ENCODE measurements at places on chromosomes 12 and 14. TPM values are rescaled to one million over a fixed set of nuclear protein-coding genes. Genes with fewer than 3 reads are reported as not detected.

Gene TMEM229B
- total RNA-seq: 5.1 TPM

Gene KRT8
- total RNA-seq: 0.41 TPM

Gene WNT1
- total RNA-seq: 1.2 TPM

Gene ANO2
- not detected for total RNA-seq

Gene IFNG-AS1
- total RNA-seq: not detected

Gene CLEC4D
- not detected for total RNA-seq

Gene SP7
- total RNA-seq: not detected

Gene IQSEC3
- 2.2 TPM for total RNA-seq

Gene REP15
- 0.61 TPM for total RNA-seq

Gene CMTM5
- total RNA-seq: not detected

Gene KRT72
- total RNA-seq: not detected

Gene SLC5A8
- total RNA-seq: not detected

Gene ZDHHC22
- not detected for total RNA-seq

Gene LYZ
- total RNA-seq: not detected

Gene NINJ2
- 7.4 TPM for total RNA-seq

Gene KRT85
- total RNA-seq: not detected

Gene DENND5B
- 0.06 TPM for total RNA-seq

Gene COX8C
- not detected for total RNA-seq

Gene VDR
- total RNA-seq: 34.9 TPM

Gene CMA1
- not detected for total RNA-seq

Gene IFI27L1
- total RNA-seq: 42.8 TPM

Gene SPATS2
- 11.3 TPM for total RNA-seq

Gene MIP
- not detected for total RNA-seq

Gene GNB3
- not detected for total RNA-seq

Gene KLRG1
- 4.3 TPM for total RNA-seq

Gene LTBP2
- 0.12 TPM for total RNA-seq

Gene IL26
- not detected for total RNA-seq

Gene SLC10A1
- total RNA-seq: not detected

Gene DLST
- total RNA-seq: 106 TPM

Gene MGST1
- not detected for total RNA-seq

Gene P2RX2
- not detected for total RNA-seq

Gene FIGNL2
- total RNA-seq: 0.73 TPM

Gene SMCO2
- total RNA-seq: 0.89 TPM

Gene SOS2
- 19.7 TPM for total RNA-seq
